ENCODE measurements at places on chromosomes 3 and 15.

GRCh38 chr3:71680603-71681002, 44.6 kb downstream of the EIF4E3 start:
- peak; percentile 58 for DNase-seq

DNA sequence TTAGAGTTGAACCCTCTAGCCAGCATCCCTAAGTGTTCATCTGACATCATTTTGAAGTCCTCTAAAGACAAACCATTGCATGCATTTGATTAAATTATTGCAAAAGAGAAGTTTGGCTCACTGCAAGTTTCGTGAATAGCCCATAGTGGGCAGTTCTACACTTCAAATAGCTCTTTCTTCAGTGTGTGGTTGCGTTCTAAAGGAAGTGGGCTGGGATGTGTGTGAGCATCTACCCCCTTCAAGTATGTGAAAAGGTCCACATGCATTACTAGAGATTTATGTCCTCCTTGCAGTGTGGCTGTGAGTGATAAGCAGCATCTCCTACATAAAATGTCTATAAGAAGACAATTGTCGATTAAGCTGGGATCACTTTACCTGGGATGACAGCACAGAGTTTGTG, 54.6 kb downstream of the SST start:
- DNase-seq, result peak; percentile 36

- DNase-seq, result no peak
Observed at GRCh38 chr3:150922611-150923010, 17.4 kb upstream of the MINDY4B start.

- peak; percentile 14 for DNase-seq
Observed at GRCh38 chr3:160686955-160687535, 10.1 kb downstream of the ARL14 start.

DNA sequence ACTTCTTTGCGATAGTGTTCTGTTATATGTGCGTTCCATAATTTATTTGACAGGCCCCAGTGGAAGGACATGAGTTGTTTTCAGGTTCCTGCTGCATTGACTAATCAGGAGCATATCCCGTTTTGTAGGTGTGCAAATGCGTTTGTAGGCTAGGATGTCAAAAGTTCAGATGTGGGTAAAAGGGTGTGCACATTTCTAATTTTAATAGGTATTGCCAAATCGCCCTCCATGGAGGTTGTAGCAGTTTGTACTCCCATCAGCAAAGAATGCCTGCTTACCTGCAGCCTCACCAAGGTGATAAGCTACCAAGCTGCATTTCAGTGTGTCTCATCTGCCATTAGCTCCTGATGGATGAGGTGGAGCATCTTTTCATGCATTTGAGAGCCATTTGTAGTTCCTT, 36.3 kb downstream of the KLF13 start:
- DNase-seq, result no peak

DNA sequence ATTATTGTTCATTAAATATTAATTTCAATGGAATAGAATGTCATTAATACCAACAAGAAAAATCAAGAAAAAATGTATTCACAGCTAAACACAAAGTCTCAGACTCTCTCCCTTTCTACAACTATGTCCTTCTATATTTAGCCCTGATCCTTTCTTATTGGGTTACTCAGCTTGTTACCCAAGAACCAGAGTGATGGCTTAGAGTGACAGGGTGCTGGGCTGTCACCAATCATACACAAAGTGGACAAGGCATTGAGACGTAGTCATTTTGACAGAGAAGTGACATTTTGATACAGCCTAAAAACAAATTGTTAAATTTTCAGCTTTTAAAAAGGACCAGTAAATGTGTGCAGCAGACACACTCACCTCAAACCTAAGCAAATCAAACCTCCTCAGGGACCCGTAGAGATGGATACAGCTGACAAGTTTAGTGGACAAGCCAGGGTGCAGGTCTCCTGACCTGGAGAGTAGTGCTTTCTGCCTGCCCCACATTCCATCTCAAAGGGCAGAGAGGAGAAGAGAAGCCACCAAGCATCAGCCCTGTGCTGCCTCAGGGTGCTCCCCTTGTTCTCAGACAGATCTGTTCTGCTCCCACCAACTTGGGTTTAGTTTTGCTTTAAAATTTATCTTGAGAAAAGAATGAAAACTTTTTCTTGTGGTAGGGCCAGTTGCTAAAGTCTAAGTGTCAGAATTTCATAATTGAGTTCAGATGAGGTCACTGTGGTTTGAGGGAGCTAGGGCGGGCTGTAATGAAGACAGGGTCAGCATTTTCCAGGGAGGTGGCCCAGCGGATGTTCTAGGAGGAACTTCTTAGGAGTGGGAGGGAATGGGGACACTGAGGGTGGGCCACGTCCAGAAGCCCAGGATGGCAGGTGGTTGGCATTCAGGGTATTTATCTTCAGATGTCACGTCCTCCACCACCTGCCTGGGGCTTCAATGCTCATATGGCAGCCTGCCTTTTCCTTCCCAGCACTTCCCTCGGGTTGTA, 136.5 kb upstream of the TBL1XR1 start:
- DNase-seq, result peak; percentile 57

DNA sequence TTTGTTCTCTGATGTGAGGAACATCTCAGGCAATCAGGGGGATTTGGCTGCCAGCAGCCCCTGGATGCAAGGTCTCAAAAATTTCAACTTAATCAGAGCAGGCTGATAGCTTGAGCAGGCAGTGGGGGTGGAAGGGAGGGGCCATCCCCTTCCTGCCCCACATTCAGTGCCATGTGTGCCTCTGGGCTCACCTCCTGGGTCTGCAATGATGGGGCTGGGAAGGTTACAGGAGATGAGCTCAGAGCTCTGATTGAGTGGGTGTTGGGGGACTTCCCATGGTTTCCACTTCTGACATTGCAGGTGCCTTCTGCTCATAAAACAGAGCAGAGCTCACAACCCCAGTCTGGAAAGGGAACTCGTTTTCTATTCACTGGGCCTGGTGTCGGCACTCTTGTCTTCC, 37.0 kb downstream of the PARP16 start:
- DNase-seq, result no peak

DNA sequence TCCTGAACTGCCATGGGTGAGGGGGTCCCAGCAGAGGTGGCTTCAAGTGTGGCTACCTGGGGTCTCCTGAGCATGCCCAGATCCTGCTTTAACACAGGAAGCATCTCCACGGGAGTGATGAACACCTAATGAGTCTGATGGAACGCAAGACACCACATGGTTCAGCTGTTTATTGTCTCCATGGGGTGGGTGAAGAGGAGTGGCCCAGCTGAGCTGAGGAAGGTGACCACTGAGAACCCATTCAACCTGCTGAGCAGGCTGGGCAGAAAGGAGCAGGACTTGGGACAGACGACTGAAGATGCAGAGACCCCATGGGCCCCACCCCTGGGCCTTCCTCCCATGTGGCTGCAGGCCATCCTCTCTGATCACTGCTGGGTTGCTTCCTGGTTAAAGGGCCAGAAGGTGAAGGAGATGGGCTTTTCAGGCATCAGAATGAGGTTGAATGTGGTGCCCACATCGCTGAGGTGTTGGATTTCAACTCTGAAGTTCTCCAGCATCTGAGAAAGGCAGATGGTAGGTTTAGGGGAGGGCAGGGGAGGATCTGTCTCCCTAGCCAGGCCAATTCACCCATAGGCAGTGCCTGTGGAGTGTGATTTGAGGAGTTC, 29.7 kb downstream of the CYP11A1 start:
- no peak for DNase-seq

GRCh38 chr3:66372681-66373350, 128.0 kb downstream of the LRIG1 start:
- no peak for DNase-seq

- DNase-seq, result peak; percentile 73
Observed at GRCh38 chr3:100040451-100041225, 73.7 kb downstream of the FILIP1L start.

GRCh38 chr3:99817047-99817436, 620 bp upstream of the CMSS1 start:
- no peak for DNase-seq

- no peak for DNase-seq
Observed at GRCh38 chr15:69701198-69701597, 248.6 kb downstream of the RPLP1 start.

DNA sequence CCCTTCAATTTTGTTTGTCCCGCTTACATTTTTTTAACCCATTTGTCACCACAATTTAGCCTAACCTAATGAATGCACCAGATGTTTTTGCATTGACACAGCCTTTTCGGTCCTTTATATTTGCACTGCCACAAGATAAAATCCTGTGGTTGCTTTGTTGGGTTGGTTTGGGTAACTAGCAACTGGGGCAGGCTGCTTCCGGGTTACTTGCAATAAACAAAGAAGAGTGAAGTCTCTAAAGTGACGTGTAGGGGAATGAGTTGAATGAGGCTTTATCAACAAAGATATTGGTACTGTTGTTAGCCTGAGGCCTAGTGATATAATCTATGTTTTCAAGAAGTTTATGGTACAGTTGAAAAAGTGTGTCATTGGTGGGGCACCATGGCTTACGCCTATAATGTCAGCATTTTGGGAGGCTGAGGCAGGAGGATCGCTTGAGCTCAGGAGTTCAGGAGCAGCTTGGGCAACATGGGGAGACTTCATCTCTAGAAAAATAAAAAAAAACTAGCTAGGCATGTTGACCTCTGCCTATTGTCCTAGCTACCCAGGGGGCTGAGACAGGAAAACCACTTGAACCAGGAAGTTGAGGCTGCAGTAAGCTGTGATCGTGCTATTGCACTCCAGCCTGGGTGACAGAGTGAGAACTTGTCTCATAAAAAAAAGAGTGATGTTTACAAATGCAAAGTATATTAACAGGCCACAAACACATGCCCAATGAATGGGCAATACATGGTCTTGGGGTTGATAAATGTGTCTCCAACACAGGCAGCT, 121.8 kb downstream of the OXSM start:
- no peak for DNase-seq

DNA sequence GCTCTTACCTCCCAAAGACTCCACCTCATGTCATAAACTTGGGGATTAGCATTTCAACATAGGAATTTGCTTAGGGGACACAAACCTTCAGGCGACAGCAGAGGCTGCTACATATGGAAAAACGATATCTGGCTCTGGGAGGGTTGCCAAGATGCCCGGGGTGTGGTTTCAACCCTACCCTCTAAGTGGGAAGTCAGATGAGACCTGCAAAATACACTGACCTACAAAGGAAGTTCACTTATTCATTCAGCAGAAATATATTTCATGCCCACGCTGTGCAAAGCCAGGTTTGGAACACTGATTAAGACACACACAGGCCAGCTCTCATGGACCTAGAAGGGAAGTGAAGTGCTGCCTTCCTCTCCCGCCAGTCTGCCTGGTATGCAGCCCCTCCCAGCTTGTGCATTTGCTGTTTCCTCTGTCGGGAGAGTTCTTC, 239.3 kb downstream of the FEZF2 start:
- peak; percentile 22 for DNase-seq

- DNase-seq, result no peak
Observed at GRCh38 chr3:129442486-129442885, 2.5 kb downstream of the IFT122 start.

- DNase-seq, result no peak
Observed at GRCh38 chr15:60035344-60035743, 31.2 kb downstream of the FOXB1 start.

- DNase-seq, result no peak
Observed at GRCh38 chr15:83850015-83850414, 196.1 kb downstream of the ADAMTSL3 start.

DNA sequence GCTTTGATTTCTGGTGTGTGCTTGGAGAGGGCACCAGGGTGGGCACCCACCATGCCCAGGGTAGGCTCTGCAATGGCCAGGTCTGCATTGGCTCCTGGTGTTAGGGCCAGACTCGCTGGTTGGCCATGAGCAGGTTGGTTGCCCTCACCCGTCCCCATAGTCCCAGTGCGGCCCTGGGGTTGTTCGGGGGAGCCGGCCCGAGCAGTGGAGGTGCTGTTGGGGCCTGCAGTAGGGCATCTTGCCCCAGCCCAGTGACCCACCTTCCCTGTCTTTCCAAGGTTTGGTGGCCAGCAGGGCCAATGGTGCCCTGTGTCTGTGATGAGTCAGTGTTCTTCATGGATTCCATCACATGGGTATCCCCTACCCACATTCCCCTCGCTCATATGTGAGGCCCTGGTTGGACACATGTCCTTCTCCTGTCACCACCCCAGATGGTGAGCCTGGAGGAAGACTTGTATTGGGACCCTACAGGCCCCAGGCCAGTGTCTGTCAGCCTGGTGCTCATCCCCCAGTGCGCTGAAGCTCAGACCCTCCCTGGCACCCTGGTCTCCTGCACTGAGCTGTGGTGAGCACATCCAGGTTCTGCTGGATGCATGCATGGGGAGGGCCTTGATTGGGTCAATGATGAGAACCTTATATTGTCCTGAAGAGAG, 190.1 kb downstream of the UBE3A start:
- no peak for DNase-seq

DNA sequence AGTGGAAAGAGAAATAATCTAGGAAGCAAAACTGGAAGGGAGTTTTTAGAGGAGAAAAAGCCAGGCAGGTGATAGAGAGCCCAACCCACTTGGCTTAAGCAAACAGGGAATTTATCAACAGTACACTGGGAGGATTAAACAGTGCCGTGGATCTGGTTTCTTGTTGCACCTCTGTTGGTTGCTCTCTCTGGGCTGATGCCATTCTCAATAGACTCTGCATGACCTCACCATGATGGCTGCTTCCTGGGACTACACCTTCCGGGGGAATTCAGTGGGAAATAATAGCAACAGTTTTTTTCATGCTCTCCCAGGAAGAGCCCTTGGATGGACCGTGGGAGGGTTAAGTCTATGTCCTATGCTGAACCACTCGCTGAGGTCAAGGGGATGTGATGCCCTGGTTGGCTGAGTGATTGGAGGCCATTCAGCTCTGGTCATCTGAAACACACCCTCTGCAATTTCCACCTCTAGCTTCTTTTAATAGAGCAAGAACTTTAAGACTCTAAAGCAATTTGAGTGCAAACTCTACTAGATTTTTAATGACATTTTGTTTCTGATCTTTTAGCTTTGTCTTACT, 74.2 kb downstream of the EPHB1 start:
- DNase-seq, result no peak

DNA sequence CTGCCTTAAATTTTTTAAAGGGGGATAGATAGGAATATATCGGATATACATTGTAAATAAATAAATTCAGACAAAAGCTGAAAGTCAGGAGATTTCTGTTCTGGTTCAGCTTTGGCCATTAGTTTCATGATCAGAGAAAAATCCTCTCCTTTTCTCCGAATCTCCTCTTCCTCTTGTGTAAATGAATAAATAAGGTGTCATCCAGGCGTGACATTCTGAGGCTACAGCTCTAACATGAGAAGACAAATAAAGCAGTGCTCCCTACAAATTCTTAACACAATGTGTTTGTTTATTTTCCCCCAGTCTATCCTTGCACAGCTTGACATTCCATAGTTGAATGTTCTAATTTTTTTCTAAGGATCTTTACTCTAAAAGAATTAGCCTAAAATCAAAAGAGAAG, 9.4 kb upstream of the MB21D2 start:
- DNase-seq, result no peak

GRCh38 chr3:47243419-47244147, 39.0 kb downstream of the KIF9 start:
- no peak for DNase-seq

- no peak for DNase-seq
Observed at GRCh38 chr3:185701611-185702261, 115.6 kb downstream of the SENP2 start.

DNA sequence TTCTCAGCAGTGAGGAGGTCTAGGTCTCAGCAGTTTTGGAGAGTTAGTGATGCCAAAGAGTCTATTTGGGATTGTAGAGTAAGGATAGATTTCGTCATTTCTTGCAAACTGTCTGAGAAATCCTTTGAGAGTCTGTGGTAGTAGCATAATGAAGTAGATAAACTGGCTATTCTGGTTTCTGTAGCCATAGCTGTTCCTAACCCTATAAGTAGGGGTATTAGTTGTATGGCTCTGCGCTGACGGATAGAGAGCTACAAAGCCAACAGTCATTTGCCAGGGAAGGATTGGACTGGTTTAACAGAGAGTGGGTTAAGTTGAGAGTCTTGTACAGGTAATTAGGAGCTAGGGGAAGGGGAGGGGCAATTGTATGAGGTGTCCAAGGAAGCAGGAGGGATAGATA, 50.6 kb downstream of the KLHDC8B start:
- DNase-seq, result no peak
